KG1 (cell line): ENCODE measurements at places on chromosomes 3 and 15.

DNA sequence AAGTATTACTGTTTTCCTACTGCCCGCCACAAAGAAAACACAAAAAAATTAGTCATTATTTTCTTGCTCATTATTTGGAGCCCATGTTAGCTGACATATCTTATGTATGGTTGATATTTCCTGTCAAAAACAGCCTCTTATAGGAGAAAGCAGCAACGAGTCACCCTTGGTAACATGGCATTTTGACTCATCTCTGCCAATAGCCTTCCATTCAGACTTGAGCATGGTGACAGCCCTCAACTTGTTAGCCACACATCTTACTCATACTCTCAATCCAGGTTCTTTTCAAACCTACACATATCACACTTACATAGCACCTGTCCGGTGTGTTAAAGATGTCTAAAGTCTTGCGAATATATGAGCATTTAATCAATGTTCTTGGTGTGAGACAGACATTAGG lies 109.4 kb upstream of the SAMMSON start:
- DNase-seq, result no peak

- no peak for DNase-seq
Measured at GRCh38 chr3:178768072-178768864, 232.0 kb downstream of the KCNMB2 start.

DNA sequence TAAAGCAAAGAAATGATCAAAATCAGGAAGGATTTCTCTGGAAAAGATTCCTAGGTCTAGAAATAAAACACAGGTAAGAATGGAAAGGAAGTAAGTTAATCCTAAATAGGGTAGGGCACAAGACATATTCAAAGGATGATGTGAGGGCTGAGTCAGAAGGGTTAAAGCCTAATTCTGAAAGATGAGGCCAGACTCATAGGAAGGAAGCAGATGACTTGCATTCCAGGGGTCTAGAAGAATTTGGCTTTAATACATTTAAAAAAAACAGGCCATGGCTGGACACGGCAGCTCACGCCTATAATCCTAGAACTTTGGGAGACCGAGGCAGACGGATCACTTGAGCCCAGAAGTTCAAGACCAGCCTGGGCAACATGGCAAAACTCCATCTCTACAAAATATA lies 3.2 kb downstream of the SSR3 start:
- no peak for DNase-seq

GRCh38 chr15:95887666-95888390 lies 442.7 kb upstream of the NR2F2 start:
- DNase-seq, result no peak

- no peak for DNase-seq
Measured at GRCh38 chr15:82709081-82709420, 624 bp downstream of the AP3B2 start.

GRCh38 chr3:168124291-168124690 lies 28.6 kb upstream of the GOLIM4 start:
- DNase-seq, result no peak

- DNase-seq, result no peak
Measured at GRCh38 chr3:14145670-14146380, 21.0 kb downstream of the TMEM43 start.

DNA sequence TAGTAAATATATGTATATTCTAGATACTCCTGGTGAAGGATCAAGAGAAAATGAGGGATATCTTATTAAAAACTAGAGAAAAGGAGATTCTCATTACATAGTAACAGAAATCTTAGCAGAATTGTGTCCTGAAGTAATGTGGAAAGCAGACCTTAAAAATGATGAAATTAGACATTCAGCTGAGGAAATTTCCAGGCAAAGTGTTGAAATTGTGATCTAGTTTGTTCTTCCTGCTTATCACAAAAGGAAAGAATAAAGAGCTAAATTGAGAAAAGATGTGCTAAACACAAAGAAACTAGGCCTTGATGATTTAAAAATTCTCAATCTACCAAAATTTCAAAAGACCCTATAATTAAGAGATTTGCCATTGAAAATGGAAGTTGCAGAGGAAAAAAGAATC lies 362.6 kb upstream of the PLSCR5 start:
- DNase-seq, result no peak

DNA sequence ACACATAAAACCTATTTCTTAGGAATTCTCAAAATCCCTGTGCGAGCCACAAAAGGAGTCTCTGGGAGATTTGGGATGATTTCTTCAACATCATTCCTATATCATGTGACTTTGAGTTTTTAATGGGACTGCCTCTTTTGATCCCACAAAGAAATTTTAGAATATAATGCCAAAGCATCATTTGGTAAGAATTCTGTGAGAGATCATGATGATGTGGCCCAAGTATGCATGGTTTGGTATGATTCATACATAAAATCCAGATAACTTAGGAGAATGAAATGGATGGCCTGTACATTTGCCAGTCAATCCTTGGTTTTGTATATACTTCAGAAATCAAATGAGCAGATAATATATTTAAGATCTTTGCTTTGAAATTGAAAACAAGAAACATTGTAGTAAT lies 61.3 kb downstream of the UBE2E2 start:
- DNase-seq, result no peak

DNA sequence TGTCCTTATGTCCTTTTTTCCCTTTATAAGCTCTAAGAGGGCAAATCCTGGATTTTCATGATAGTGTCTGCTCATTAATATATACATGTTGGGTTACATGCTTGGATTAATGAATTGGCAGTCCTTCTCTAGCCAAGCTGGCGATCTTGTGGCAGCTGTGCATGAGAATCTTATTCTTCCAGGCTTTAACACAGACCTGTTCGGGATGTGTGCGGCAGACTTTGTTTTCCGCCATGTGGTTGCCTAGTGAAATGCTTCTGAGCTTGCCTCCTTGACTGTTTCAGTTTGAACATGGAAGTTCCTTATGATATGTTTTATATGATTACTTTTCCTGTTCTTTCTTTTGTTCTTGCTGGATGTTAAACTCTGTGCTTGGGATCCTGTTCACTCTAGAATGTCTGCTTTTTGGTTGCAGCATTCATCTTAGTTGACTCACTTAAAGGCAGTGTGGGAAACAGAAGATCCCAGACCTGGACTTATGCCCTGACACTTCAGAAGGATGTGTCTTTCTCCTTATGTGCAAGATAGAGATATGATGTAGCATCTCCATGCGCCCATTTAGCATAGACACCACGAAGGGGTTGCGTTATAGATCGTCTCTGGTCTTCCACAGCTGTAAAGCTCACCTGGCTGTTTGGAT lies 7.2 kb downstream of the CHCHD6 start:
- no peak for DNase-seq
